Cardiac muscle cell (in vitro differentiated cells and primary cell): ENCODE measurements at places on chromosomes 7 and 10.

GRCh38 chr10:120012131-120012400, 119.5 kb downstream of the SEC23IP start:
- no peak for DNase-seq

GRCh38 chr10:89655722-89656121, 10.7 kb upstream of the PANK1 start:
- no peak for DNase-seq

GRCh38 chr10:85151506-85151905, 823.1 kb downstream of the CCSER2 start:
- DNase-seq: no peak

DNA sequence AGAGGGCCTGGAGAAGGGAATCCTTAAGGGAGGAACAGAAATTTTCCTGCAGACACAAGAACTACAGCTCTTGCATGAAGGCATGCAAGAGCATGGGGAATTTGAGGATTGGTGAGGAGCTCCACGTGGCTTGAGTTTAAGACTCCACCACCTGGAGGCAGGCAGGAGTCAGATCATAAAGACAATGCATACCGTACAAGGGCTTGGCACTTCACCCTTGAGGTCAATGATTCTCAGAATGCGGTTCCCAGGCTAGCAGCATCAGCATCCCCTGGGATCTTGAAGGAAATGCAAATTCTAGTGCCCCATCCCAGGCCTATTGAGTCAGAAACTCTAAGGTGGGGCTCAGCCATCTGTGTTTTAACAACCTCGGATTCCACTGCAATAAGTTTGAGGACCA, 143.8 kb downstream of the C7orf25 start:
- DNase-seq: no peak

GRCh38 chr7:50212016-50212325, 92.5 kb upstream of the IKZF1 start:
- DNase-seq: no peak

DNA sequence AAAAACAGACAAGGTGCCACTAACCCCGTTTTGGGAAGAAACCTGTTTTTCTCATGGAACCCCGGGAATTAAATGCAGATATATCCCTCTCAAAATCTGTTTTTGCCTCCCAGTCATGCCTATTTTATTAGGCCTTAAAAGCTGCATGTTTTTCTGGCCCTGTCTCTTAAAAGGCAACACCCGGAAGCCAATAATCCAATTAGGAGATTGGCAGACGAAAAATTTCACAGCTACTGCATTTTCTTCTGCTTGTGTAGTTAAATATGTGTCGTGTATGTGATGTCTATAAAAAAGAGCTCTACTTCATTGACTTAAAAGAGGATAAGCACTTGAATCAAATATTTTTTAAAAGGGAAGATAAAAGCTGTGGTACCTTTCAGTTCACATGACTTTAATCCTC, 31.9 kb upstream of the OPTN start:
- DNase-seq: no peak
